Calu3 (cell line): ENCODE measurements at places on chromosomes 6 and 20. TPM values are rescaled to one million over a fixed set of nuclear protein-coding genes. Genes with fewer than 3 reads are reported as not detected.

The DEFB124 gene
- not detected in 2 replicates for total RNA-seq

DNA sequence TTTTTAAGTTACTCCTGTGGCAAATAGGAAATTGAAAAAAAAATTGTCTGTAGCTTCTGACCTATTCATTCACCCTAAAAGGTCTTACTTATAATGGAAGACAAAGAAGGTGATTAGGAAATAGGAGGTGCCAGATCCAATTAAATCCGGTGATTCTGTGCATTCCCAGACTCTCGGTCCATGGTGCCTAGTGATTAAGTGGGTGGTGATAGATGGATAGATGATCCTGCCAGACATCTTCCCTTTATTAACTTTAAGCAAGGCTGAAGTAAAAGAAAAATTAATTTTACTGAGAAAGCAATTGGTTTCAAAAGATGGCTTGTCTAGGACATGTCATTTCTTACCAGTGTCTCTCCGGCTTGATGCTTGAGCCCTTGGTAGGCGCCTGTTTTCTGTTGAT lies 80.0 kb downstream of the SH3BGRL2 start:
- H3K4me1 ChIP-seq, result peaks cover 7% of the 10 kb centered on the region
- peaks cover 5% of the 10 kb centered on the region for H3K36me3 ChIP-seq

GRCh38 chr6:113120582-113121285 lies 736.4 kb upstream of the MARCKS start:
- H3K36me3 ChIP-seq, result no peaks in the 10 kb centered on the region
- peak overlapping the region; percentile 13 for H3K4me3 ChIP-seq
- H3K27me3 ChIP-seq, result no peaks in the 10 kb centered on the region
- H3K4me1 ChIP-seq, result peaks cover 30% of the 10 kb centered on the region

DNA sequence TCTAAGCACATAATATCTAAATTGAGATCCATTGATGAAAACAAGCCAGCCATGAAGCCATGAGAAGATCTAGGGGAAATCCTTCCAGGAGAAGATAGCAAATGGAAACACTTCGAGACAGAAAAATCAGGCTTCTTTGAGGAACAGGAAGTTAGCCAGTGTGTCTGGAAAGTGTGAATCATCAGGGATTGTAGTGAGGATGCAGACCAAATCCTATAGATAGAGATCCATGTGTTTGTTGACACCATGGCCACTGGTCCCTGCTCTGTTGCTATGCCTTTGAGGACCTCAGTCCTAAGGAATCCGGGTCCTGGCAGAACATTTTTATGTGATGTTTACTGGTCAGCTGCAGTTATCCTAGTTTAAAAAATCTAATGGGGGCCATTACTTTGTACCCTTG lies 6.6 kb upstream of the ELOVL2 start:
- no peak overlapping the region for H3K4me3 ChIP-seq
- H3K27ac ChIP-seq, result no peak overlapping the region
- no peak for DNase-seq
- no peaks in the 10 kb centered on the region for H3K27me3 ChIP-seq
- H3K36me3 ChIP-seq, result peaks cover 5% of the 10 kb centered on the region

- DNase-seq, result no peak
- no peak overlapping the region for H3K4me3 ChIP-seq
- no peaks in the 10 kb centered on the region for H3K4me1 ChIP-seq
Observed at GRCh38 chr6:13180538-13180937, 147.8 kb downstream of the TBC1D7 start.
